Skin of body (tissue), 3 donors: ENCODE measurements at places on chromosomes 7 and 10.

DNA sequence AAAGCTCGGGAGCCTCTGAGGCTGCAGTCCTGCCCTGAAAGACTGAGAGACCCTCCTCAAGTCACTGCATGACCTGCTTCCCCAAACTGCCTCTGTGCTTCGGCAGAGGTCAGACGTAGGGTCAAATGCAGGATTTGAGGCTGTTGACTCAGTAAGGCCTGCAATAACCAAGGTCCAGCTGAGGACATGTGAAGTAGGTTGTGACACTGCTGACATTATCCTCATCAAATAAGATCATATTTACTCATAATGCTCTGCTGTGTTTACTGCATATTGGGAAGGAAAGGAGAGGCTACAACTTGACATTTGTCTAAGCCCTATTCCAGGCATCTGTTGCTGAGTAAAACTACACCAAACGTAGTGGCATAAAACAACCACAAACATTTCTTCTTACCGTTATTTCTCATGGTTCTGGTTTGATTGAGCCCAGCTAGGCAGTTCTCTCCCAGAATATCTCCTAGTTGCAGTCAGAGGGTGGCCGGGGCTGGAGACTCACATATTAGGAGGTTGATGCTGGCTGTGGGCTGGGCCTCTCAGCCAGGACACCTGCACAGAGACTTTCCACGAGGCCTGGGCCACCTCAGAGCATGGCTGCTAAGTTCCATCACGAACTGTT lies 122.1 kb upstream of the STK17A start:
- DNase-seq = no peak

- no peak for DNase-seq
Measured at GRCh38 chr10:111756217-111757061, 427.1 kb downstream of the GPAM start.

- no peak for DNase-seq
Measured at GRCh38 chr7:116614499-116615262, 57.3 kb upstream of the MET start.

DNA sequence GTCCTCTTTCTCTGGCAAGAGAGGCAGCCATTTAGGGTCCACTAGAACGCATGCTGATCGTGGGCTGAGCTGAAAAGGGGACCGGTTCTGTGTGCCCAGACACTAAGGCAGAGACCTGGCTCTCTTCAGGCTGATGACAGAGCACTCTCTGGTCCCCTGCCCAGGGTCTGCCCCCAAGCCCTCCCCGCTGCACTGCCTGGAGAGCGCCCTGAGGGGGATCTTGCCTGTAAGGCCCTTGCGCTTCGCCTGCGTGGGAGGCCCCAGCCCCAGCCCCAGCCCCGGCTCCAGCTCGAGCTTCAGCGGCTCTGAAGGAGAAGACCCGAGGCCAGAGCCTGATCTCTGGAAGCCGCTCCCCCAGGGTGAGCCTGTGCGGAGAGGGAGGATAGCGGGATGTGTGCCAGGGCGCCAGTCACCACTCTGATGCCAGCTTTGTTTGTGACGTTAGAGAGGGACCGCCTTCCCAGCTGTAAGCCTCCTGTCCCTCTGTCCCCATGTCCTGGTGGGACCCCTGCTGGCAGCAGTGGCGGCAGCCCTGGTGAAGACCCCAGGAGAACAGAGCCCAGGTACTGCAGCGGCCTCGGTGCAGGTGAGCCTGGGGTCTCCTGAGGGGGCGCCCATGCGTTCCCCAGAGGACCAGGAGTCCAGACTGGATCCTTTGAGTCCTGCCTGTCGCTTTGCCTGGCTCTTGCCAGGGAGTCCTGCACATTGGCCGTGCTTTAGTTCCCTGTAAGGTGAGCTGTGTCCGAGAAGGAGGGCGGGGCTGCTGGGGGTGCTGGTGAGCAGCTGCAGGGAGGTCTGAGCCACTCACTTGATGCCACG lies 43.2 kb downstream of the ZNF467 start:
- DNase-seq = no peak

- no peak for DNase-seq
Measured at GRCh38 chr7:141999058-141999623, 3.5 kb downstream of the MGAM start.

- no peak for DNase-seq
Measured at GRCh38 chr10:79027147-79028055, 41.4 kb upstream of the ZMIZ1 start.

- no peak for DNase-seq
Measured at GRCh38 chr7:117706210-117706609, 167.0 kb downstream of the CTTNBP2 start.

DNA sequence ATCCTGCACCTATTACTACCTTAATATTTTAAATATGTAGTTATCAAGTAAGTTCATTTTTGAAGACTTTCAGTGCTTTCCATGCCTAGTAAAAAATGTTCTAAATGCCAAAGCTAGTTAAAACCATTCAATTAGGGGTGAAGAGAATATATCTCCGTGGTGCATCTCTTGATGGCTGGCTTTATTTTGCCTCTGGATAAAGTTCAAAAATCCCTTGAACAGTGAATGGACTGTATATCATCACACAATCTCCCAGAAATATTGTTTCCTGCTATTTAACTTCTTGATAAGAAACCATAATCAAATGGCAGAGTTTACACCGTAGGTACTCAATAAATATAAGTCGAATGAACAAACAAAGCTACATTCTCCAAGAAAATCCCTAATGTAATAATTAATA lies 1113.0 kb upstream of the C7orf33 start:
- no peak for DNase-seq

GRCh38 chr7:137801491-137801890 lies 45.3 kb downstream of the DGKI start:
- DNase-seq = no peak

DNA sequence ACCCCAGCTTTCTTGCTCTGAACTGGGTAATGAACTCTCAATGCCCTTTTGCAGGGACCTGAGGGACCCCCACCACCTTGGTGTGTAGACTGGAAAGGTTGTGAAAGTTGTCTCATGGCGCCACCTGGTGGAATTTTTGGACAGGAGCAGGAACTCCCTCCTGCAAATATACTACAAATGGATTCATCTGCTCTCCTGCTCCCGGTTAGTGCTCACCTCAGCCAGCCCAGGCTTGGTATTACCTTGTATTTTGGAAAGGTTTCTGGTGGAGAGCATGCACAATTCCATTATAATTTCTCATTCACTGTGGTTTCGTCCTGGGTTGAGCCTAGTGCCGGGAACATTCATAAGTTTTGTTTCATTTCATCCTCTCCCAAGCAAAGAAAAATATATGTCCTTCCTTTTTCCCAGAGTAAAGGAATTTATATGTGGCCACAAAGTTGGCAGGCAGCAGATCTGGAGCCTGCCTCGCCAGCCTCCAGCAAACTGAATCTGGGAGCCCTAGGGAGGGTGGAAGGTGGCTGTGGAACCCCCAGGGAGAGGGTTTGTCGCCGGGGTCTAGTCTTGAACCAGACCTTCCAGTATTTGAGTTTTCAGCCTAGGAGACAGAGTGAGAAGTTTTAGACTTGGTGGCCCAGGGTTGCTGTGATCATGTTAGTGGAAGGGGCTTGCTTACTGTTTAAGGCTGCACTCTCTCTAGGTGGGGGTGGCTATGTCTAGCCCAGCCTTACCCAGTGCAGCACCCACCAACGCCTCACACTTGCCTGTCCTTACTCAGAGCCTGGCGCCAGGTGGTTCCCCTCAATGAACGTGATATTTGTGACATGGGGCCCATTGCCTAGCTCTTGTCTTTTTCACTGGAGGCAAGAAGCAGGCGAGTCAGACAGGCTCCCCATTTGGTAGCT lies 9.5 kb downstream of the FAM241B start:
- DNase-seq = peak; percentile 8

- peak; percentile 99 for DNase-seq
Measured at GRCh38 chr10:93437086-93437945, 44.8 kb downstream of the MYOF start.

DNA sequence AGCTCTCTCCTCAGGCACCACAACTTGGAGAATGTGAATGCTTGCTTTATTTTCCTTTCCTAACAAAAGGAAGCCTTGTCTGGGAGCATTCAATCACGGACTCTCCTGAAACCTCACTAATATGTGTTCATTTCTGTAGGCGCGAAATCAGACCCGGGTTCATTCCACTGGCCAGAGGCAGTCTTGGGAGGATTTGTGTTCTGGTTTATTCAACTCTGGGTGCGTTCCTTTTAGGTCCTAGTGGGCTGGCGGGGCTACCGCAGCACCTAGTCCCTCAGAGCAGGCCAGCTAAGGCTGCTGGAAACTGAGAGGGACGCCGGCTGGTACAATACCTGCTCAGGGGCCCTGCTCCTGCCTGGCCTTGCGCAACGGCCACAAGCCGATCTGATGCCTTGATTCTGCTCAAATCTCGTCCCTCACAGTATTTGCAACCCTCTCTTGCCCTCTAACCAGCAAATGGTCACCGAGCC lies 7.5 kb downstream of the HOXA4 start:
- no peak for DNase-seq

GRCh38 chr7:127304087-127304486 lies 51.3 kb upstream of the GRM8 start:
- DNase-seq = no peak

DNA sequence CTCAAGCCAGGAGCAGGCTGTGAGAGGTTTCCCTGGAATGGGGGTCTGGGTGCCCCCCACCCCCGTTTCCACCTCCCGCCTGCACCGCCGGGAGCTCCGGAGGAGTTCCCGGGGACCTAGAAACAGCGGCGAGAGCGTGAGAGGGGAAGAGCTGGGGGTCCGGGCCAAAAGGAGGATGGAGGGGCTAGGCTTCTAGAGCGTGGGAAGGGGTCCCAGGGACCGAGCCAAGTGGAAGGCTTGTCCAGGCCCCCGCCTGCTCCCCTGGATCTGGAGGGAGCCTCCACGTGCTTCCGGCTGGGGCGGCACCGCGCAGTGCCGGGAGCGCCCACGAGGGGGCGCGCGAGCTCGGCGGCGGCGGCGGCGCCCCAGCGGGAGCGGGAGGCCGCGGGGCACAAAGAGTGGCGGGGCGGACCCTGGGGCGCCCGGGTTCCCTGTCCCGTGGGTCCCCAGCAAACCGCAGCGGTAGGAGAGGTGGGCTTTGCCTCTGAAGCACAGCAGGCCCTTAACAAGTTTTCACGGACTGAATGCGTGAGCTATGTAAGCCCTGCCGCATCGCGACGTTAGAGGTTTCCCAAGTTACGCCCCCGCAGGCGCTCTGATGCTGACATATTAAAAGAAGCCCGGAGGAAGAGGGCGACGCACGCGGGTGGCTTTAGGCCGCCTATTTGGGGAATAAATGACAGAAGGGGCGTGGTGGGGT lies 104.4 kb upstream of the LRRC4 start:
- no peak for DNase-seq

- DNase-seq = no peak
Measured at GRCh38 chr7:45050198-45050597, 38.6 kb downstream of the NACAD start.

DNA sequence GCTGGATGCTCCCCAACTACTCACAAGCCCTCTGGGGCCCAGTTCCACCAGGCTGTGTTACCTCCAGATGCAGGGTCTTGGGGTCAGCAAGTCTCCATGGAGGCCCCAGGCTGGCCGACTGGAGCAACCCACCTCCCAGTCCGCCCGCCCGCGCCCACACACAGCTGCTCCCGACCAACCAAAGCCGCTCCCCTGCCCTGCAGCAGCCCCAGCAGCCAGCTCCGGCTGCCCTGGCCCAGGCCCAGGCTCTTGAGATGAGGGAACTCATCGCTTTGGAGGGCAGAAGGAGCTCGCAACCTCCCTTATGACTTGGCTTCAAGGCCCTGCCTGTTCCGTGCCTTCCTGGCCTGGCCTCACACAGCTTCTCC lies 47.2 kb downstream of the LRRC20 start:
- DNase-seq = no peak

DNA sequence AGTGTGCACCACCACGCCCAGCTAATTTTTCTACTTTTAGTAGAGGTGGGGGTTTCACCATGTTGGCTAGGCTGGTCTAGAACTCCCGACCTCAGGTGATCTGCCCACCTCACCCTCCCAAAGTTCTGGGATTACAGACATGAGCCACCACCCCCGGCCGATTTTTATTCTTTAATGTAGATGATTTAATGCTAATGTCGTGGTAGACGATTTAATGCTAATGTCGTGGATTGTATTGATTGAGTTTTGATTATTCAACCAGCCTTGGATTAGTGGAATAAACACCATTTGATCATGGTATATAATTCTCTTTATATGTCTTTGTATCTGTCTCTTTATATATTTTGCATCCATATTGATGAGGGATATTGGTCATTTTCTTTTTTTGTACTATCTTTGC lies 52.6 kb downstream of the OGDH start:
- DNase-seq = no peak
